ENCODE measurements at places on chromosomes 7 and 10.

- peak; percentile 20 for DNase-seq
Observed at GRCh38 chr10:97684866-97685394, 2.1 kb downstream of the AVPI1 start.

DNA sequence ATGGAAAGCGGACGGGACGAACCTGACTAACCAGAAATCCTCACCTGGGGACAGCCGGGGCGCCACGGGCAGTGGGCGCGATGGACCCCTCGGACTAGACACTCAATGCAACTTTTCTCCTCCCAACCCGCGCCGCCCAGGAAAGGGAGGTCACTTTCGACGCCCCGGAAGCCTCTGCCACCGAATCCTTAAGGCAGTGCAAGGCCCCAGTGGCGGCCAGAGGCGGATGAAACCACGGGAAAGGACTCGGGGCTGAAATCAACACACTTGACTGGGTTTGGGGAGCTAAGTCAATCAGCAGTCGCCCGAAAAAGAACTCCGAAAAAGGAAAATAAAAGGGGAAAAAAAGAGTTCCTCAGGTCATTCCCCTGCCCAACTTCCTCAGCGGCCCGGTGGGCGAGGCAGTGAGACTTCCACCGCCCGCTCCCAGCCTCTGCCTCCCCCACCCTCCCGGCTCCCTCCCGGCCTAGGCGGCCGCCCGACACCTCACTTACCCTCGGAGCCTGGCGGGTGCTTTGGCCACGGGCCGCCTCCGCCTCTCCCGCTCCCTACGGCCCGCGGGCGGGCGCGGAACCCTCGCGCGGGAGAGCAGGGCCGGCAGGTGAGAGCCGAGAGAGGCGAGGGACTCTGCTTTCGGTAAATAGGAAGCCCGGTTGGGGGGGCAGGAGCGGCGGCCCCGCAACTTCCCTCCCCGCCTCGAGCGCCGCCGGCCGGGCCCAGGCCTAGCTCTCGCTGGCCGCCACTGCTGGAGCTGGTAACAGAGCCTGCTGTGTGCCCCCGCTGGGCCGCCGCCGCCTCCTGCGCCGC lies 518 bp downstream of the WAPL start:
- peak; percentile 55 for DNase-seq

- no peak for DNase-seq
Observed at GRCh38 chr7:103391976-103392375, 44.5 kb downstream of the PSMC2 start.

DNA sequence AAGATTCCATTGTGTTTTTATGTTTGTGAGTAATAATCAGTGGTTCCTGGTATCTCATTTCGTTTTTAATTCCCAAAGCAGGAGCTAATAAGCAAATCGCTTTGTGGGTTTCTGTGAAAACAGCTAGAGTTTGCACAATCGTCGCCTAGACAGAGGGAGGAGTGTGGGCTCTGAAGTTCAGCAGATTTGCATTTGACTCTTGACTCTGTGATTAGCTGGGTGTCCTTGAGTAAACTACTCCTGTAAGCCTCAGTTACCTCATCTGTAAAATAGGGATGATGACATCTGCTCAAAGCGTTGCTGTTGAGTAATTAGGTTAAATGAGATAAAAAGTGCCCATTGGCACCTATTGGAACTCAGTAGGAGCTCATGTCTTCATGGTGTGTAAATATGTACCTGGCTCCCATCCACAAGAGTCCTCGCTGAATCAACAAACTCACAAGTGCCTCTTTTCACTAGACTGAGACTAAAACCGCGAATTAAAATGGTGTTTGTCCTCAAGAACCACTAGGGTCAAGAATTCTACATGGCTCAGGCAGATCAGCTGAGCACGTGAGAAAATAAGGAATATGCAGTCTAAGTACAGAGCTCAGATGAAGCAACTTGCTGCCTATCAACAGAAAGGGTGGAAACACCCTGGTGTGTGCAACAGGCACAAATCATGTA lies 385.8 kb upstream of the C7orf33 start:
- DNase-seq, result no peak

DNA sequence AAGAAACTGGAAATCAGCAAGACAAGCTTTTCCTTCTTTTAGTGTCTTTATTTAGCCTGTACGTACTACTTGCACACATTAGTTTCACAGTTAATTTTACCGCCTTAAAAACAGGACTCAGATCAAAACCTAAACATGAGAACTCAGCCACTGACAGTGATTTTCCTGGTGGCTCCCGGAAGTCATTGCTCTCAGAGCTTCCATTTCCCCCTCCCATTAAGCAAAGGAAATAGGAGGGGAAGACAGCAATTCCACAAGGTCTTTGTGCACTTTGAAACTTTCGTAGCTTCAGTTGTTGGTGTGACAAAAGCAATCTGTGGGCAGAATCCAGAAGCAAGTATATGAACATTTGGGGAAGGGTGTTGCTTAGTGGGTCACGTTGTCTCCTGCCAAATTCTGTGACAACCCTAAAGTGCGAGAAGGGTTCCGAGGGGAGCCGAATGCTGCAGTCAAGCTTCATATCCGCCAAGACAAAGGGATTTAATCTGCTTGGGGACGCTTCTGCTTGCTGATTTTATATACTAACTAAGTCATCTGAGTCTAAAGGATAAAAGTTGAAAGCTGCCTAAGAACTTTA lies 30.4 kb downstream of the FAM53B start:
- no peak for DNase-seq

GRCh38 chr7:138980563-138981291 lies 462 bp downstream of the KIAA1549 start:
- DNase-seq, result peak; percentile 10

DNA sequence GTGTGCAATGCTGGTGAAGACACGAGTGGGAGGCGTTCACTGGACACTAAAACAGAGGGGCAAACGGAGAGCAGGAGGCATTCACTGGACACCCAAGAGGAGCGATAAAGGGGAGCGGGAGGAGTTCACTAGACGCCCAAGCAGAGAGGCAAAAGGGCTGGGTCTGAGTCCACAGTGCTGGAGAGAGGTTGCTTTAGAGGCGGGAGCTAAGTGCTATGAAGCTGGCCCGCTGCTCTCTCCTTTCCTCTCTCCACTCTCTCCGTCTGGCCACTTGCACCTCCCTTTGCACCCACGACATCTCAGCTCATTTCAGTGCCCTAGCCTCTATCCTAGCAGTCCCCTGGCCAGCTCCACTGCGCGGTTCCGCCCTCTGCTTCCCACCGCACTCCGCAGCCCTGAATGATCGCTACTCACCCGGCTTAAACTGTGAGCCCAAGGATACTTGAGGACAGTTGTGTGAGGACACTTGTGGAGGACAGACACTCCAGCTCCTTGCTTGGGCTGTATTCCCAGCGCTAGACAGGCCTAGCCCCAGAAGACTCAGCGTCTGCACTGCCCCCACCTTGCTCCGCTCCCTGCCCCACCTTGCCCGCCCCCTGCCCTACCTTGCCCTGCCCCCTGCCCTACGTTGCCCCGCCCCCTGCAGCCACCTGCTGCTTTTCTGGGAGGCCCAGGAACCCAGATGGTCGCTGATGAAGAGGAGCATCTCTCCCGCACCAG lies 78.8 kb upstream of the CPXM2 start:
- no peak for DNase-seq

DNA sequence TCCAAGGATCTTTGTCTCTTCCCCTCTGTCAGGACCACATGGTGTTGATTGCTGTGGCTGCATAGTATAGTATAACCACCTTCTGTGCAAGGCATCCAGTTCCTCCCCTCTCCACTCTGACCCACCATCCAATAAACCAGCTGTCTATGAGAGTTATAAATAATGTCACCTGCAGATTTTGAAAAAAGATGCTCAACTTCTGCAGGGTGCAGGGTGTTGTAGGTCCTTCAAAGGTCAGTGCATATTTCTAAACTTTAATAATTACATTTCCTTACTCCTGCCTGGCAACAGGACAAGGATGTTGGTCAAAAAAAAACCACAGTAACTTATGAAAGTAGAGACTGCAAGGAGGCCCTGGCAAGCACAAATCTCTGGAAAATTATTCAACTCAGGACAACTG lies 166.2 kb downstream of the PKD1L1 start:
- peak; percentile 68 for DNase-seq

- DNase-seq, result no peak
Observed at GRCh38 chr10:86653379-86653778, 968 bp upstream of the OPN4 start.

DNA sequence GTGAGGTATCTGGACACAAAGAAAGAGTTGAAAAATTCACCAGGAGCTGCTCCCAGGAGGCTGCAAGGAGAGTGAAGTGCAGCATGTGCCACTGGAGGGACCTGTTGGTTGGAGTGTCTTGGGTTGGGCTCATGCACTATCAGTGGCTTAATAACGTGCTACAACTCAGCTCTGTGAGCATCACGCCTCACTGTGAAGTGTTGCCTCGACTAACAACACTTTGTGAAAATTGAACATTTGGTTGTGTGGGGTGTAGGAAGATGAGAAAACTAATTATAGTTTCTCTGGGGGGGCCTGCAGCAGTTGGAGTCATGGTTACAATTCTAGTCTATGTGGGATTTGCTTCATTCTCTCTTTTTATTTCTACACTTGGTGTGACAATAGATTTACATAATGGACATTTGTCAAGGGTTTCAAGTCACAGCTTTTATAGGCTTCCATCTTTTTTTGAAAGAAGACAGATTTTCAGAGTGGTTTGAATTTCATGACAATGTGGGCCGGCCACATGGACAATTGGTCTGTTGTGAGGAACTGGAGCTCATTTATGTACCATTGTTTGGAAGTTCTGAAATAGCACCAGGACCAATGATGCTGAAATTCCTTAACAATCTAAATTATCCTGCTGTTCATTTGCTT lies 121.3 kb downstream of the RAMP3 start:
- no peak for DNase-seq

DNA sequence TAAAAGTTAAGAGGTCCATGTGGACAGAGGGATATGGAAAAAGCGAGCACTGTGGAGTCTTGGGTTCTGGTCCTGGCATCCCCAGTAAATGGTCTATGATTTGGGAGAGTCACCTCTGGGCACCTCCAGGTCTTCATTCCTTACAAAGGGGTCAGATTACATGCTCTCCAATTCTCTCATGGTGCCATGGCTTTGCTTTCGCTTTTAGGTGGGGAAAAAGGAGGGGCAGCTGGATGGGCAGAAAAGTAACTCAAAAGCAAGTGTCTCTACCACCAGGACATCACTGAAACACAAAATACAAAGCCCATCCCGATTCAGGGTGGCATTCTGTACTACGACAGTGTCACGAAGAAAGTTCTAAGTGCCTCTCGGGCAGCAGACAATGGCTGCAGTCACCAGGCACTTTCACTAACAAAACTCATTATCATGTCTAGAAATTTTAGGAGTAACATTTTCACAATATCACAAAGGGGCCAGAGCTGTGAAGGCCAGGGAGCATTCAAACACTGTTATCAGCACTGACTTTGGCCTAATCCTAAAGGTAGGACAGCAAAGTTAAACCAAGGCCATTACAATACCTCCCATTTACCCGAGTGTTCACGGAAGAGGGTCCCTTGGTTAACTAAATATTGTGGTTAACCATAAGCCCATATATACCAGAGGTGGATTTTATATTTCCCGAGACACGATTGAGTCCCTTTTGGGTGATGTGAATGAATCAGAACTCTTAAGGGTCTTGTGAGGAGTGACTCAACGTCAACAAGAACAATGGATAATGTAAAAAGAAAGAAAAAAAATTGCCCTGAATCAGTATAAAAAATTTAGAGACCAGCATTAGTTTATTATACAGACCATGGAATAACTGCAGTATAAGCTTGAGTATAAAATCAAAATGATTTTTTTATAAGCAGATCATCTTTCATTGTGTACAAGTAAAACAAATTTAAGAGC lies 2.5 kb downstream of the PSAP start:
- DNase-seq, result peak; percentile 49

DNA sequence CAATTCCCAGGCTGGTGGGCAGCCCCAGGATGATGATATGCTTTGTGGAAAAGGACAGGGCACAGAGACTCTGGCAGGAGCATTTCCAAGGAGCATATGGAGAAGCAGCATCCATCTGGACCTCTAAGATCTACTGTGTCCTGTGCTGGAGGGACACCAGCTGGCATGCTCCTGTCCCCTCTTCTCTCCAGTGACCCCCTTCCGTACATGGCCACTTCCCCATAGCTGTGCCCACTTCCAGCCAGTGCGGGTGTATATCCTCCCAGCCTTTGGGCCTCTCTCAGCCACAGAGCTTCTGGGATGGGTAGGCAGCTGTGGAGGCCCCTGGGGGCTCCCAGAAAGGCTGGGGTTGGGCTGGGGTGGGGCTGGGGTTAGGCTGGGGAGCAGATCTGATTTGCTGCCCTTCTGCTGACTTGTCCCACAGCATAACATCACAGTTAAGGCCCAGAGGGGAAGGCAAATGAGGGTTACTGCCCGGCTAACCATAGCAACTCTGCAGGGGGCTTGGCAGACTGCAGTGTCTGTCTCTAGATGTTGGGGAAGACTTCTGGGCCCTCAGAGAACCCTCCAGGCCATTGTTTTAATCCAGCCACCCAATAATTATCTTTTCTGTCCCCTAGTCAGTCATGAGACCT lies 6.3 kb downstream of the NPFFR1 start:
- DNase-seq, result no peak

- DNase-seq, result no peak
Observed at GRCh38 chr7:68246189-68246633, 1249.6 kb downstream of the TYW1 start.

DNA sequence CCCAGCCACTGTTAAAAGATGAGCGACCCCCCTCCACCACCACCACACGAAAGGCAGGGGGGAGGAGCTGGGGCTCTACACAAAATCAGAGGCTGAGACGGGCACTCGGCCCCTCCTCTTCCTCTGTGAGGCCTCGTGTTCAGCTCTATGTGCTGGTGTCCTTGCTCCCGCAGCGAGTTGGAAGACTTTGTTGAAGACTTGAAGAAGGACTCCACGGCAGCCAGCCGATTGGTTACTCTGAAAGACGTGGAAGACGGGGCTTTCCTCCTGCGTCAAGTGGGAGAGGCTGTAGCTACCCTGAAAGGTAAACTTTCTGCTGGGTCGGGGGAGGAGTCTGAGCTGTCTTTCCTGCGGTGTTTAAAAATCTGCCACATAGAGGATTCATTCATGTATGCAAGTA lies 203.7 kb downstream of the ARHGAP21 start:
- DNase-seq, result no peak

DNA sequence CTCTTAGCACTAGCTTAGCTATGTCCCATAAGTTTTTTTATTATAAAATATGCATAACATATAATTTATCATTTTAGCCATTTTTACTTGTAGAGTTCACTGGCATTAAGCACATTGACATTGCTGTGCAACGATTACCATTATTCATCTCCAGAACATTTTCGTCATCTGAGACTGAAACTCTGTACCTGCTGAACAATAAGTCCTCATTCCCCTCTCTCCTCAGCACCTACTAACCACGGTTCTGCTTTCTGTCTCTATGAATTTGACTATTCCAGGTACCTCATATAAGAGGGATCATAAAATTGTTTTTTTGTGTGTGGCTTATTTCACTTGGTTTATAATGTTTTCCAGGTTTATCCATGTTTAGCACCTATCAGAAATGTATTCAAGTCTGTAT lies 64.1 kb downstream of the SHOC2 start:
- no peak for DNase-seq

GRCh38 chr7:120995654-120996053 lies 7.1 kb downstream of the CPED1 start:
- no peak for DNase-seq

Data from astrocyte of the spinal cord (primary cell).